ENCODE measurements at places on chromosomes 1 and 21.

- no peak for DNase-seq
These were observed 9.0 kb downstream of the COX20 start for GRCh38 chr1:244844155-244845121.

GRCh38 chr1:43314233-43314632 is 13.5 kb downstream of the TIE1 start:
- DNase-seq, result no peak

GRCh38 chr21:36791695-36792470 is 93.0 kb downstream of the SIM2 start:
- DNase-seq, result no peak

GRCh38 chr1:161046605-161047228 is 940 bp upstream of the USF1 start:
- no peak for DNase-seq

GRCh38 chr21:44628707-44629391 is 2.0 kb downstream of the KRTAP10-9 start:
- DNase-seq, result no peak

- no peak for DNase-seq
These were observed 39.7 kb downstream of the MAP3K21 start for GRCh38 chr1:233367057-233367803.

GRCh38 chr1:14923727-14924452 is 229.7 kb upstream of the TMEM51 start:
- no peak for DNase-seq

DNA sequence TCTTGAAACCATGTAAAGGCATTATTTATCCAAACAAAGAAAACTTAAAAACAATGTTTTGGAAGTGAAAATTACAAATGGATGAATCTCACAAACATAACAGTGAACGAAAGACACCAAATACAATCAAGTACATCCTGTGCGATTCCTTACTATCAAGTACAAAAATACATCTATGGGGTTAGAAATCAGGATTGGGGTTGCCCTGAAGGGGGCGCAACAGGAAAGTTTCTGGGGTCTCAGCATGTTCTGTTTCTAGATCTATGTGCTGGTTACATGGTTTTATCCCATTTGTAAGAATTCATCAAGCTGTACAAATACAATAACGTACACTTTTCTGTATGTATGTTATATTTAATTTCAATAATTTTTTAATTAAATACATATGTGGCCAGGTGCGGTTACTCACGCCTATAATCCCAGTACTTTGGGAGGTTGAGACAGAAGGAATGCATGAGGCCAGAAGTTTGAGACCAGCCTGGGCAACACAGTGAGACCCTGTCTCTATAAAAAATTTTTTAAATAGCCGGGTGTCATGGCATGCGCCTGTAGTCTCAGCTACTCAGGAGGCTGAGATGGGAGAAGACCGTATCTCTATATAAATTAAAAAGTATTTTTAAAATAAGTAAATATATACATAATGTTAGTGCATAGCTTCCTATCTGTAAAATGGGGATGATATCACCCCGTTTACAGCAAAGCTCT is 121.5 kb upstream of the SOD1 start:
- DNase-seq, result no peak

GRCh38 chr1:237042526-237042891 is 525 bp downstream of the RYR2 start:
- DNase-seq, result no peak

- DNase-seq, result no peak
These were observed 3.1 kb downstream of the SLC5A9 start for GRCh38 chr1:48225579-48225978.

DNA sequence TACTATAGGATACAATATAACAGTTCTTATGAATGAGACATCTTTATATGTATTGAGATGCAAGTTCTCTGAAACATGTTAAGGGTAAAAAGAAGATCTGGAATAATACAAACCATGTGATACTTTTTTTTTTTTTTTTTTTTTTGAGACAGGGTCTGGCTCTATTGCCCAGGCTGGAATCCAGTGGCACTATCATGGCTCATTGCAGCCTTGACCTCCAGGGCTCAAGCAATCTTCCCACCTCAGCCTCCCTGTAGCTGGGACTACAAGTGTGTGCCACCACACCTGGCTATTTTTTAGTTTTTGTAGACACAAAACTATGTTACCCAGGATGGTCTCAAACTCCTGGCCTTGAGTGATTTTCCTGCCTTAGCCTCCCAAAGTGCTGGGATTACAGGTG is 22.1 kb upstream of the MCL1 start:
- DNase-seq, result no peak

- DNase-seq, result no peak
These were observed 30.4 kb downstream of the IFNGR2 start for GRCh38 chr21:33433425-33434114.

DNA sequence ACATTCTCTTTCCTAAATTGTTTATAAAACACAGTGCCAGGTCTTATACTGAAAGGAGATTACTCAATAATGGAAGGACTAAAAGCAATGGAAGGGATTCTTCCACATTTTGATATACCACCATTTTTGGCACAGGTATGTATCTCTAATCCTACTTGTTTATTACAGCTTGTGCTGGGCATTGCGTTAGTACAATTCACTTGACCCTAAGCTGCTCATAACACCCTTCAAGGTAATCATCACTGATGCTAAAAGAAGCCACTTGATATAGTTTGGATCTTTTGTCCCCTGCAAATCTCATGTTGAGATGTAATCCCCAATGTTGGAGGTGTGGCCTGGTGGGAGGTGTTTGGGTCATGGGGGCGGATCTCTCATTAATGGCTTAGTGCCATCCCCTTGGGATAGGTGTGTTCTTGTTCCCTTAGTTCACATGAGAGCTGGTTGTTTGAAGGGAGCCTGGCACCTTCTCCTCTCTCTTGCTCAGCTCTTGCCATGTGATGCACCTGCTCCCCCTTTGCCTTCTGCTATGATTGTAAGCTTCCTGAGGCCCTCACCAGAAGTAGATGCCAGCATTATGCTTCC is 71.1 kb downstream of the NIBAN1 start:
- no peak for DNase-seq

- DNase-seq, result no peak
These were observed 29.8 kb downstream of the PARP1 start for GRCh38 chr1:226378071-226378470.

GRCh38 chr1:3522564-3523265 is 68.2 kb downstream of the ARHGEF16 start:
- DNase-seq, result no peak

DNA sequence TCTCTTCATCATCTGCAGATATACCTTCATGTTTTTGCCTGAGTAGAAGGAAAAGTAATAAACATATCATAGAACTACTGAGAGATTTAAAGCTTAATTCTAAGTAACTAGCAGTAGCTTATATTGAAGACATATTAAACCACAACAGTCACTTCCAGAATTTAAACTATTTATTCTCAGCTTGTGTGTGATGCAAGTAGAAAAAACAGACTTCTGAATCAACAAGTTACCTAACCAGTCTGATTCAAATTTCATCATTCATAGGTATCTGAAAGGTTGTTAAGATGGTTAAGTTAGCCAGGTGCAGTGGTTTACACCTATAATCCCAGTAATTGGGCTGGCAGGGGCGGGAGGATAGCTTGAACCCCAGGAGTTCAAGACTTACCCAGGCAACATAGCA is 41.9 kb downstream of the SPAG17 start:
- no peak for DNase-seq

Data from NCI-H187 treated with DMSO at 0.1 percent for 48 hours (cell line).